ENCODE measurements at places on chromosomes 1 and 21.
A peak's percentile ranks its signal among the peaks of the same experiment; 100 is the strongest.

GRCh38 chr1:171910786-171911185 lies 69.5 kb downstream of the DNM3 start:
- DNase-seq, result peak; percentile 8

- DNase-seq, result peak; percentile 82
These were observed 15.0 kb upstream of the ATP1B1 start for GRCh38 chr1:169091480-169091941.

DNA sequence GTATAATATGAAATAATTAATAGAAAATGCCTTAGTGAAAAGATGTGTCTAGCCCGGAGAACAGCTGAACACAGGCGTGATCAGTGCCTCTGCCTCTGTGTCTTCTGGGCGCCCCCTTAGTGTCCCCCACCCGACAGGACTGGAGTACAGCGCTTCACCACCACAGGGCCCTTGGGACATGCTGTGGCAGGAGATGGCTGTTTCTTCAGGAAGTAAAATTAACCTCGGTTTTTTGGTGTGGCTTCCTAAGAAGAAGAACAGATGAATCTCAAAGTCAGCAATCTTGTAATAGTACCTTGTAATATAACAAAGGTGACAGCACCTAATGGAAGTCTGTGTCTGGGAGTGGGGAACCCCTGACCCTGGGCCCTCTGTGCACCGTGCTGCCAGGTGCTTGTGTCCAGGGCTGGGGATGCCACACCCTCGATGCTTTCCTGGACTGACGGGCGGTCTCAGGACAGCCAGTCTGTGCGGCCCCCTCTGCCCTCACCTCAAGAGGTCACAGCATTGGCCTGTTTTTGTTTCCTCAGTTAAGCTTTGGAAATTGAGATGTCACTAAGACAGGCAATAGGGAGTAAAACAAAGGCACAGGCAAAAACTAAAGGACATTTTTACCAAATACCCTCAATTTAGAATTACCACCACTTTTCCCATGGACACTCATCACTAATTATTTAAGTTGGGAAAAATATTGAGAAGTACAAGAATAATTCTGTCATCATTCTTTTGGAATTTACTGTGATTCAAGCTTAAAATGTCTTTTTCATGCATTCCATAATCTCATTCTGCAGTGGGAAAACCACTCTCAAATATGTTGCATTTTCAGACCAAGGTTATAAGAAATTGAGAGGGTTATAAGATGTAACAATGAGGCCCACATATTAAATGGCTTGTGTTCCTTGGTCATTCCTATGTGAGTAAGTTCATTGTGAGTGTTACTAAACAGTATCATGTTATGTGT lies 79.3 kb downstream of the ADARB1 start:
- no peak for DNase-seq

- DNase-seq, result no peak
These were observed 104.0 kb upstream of the RUNX3 start for GRCh38 chr1:25033828-25034705.

- no peak for DNase-seq
These were observed 11.7 kb upstream of the SYNC start for GRCh38 chr1:32714277-32714676.

- no peak for DNase-seq
These were observed 45.6 kb downstream of the KCNK1 start for GRCh38 chr1:233659495-233659894.

- no peak for DNase-seq
These were observed 55.9 kb downstream of the FAM163A start for GRCh38 chr1:179798864-179799516.

- DNase-seq, result peak; percentile 29
These were observed 12.0 kb downstream of the RAB7B start for GRCh38 chr1:205991237-205991636.

DNA sequence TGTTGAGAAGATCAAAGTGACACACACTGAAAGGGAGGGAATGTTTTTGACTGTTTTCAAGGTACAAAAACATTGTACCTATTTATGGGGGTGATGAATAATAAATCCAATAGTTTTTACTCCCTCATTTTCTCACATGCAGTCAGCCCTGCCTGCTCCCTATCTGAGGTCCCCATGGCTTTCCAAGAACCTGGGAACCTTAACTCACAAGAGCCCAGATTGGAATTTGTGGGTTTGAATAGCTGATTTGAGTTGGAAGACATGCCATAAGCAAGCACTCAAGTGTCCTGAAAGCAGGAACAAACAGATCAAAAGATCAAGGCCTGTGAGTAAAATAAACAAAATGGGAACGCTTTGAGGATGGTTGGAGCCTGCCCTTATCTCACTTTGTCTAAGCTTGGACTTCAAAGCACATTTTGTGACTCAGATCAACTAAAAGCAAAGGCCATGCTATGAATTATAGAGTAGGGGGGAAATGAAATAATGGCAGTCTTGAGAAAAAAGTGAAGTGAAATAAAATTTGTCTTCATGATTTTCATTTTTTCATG lies 136.6 kb downstream of the LYPLAL1 start:
- DNase-seq, result no peak

- DNase-seq, result peak; percentile 97
These were observed 302.0 kb downstream of the DUSP10 start for GRCh38 chr1:221439747-221440501.
